ENCODE measurements at places on chromosomes 6 and 20. TPM values are rescaled to one million over a fixed set of nuclear protein-coding genes. Genes with fewer than 3 reads are reported as not detected.
A peak's percentile ranks its signal among the peaks of the same experiment; 100 is the strongest.

DNA sequence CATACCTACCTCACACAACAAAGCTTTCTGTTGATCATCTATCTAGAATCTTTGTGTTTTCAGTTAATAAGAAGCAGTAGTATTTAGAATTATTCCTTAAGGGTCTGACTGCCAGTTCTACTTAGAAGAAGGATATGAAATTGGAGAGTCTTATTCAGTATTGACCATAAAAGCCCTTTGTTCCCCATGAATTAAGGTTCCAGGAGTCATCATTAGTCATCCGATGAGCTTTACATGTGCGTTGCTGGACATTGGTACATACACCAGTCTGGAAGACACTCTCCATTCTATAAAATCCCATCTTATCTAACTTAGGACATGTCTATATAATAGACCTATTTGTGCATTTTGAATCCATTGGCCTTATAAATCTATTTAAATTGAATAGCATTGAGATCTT, 34.4 kb upstream of the RNF217 start:
- DNase-seq: peak; percentile 36

DNA sequence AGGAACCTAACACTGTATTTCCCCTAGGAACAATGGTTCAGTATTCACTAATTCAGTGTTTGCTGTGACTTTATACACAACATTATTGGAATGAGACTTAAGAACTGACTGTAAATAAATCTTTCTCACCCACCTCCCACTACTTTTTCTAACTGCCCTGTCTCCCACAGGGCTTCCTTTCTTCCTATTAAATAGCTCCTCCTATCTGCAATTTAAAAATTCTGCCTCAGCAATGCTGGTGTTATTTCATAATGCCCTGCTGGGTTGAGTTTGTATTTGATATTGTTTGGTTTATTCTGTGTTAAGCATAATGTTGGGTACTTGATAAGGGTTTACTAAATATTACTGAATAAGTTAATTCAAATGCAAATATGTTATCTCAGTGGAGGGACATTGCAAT, 573.1 kb upstream of the RNF217 start:
- no peak for DNase-seq

GRCh38 chr6:129853996-129854711, 7.0 kb downstream of the TMEM244 start:
- peak; percentile 89 for DNase-seq

- no peak for DNase-seq
These were observed 121.3 kb upstream of the NHSL1 start for GRCh38 chr6:138620630-138621029.

GRCh38 chr20:210809-211502, 16.1 kb upstream of the DEFB129 start:
- no peak for DNase-seq

DNA sequence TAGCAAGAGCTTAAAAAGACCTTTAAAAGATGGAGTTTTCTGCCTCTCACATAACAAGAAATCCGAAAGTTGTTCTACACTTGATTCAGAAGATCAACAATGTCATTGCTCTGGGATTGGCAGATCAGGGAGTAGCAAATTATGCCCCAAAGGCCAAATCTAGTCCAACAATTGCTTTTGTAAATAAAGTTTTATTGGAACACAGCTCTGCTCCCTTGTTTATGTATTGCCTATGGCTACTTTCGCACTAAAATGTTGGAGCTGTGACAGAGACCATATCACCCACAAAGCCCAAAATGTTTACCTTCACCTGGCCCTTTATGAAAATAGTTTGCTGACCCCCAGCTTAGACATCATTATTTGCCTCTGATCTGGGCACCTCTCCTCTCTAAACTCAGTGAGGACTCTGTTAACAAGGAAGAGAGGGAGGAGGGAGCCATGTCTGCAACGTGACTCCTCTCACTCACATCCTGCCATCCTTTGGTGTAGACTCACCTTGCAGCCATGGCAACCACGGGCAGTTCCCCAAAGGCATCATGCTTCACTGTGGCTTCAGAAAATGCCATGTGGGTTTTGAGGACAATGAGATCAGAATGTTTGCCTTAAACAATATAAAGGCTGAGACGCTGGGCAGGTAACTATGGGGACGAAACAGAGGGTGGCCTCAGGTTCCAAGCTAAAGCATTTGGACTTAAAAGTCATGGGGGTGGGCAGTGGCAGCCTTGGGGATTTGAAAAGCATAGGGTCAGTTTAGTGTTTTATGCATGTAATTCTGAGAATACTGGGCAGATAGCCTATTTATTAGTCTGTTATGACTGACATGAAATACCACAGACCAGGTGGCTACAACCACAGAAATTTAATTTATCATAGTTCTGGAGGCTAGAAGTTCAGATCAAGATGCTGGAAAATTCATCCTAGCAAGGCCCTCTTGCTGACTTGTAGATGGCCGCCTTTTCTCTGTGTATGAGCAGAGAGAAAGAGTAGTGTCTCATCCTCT, 149.7 kb upstream of the TNFAIP3 start:
- no peak for DNase-seq

- no peak for DNase-seq
These were observed 1.9 kb upstream of the ULBP1 start for GRCh38 chr6:149961728-149962425.

DNA sequence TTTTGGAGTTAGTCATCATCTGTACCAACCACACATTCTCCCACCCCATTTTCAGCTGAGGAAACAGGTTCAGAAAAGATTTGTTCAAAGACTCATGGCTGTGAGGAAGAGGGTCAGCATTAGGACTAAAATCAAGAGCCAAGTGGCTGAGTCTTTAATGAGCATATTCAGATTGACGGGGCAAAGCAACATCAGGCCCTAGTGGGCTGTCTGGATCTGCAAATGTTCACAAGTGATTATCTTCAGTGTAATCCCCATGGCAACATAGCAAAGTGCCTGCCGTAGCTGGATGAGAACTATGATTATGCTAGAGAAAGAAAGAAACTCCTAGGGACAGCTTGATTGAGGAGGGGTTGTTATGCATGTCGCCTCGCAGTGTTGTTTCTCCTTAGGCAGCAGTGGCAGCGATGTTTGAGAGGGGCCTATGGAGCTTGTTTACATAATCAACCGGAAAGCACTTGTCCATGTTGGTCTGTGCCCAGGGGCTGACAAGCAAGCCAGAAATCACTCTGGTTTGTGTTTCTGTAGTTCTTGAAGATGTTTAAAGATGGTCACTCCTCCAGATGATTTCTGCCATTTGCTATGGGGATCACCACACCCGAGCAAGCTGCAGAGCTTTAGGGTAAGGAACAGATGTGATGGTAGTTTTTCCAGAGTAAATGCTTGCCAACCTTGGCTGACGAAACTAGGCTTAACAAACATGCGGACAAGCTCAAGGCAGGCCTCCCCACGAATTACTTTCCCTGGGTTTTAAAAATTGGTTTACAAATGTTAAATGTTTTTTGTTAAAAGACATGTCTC, 124.3 kb upstream of the MLIP start:
- no peak for DNase-seq

DNA sequence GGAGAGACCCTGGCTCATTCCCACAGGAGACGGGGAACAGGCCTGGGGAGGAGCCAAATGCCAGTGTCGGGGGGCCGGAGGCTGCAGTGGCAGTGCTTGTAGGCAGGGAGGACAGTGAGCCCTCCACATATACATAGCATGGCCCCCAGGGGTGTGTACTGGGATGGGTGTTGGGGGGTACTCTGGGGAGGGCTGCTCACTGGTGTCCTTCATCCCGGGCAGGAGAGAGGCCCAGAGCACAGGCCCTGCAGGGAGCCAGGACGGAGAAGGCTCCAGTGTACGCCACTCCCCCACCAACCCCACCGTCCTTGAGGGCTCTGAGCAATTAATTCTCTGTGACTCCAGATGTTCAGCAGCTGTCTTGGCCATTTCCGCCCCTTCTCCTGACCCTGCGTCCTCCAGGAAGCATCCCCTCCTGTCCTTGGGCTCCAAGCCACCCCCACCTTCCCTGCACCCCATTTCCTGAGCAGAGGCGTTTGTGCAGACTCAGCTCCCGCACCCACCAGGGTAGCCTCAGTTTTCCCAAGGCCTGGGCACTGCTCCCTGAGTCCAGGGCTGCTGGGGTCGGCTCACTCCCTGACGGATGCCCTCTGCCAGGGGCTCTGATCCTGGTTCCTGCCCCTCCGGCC, 3.4 kb upstream of the ABHD16B start:
- no peak for DNase-seq

DNA sequence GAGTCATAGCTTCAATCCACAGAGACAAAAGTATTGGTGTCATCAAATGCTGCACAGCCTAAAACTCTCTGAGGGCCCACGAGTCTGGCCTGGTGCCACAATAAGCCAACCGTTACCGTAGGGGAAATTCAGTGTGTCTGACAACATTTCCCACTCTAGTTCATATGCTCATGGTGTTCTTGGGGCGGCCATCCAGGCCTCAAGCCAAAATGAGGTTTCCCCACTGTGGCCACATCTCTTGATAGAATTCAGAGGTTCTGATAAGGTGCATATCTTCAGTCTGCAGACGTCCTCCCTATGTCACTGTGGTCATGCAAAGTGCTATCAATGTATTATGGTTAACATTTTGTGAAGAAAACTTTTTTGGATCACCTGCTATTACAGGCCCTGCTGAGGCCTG, 627.7 kb downstream of the QKI start:
- DNase-seq: no peak

DNA sequence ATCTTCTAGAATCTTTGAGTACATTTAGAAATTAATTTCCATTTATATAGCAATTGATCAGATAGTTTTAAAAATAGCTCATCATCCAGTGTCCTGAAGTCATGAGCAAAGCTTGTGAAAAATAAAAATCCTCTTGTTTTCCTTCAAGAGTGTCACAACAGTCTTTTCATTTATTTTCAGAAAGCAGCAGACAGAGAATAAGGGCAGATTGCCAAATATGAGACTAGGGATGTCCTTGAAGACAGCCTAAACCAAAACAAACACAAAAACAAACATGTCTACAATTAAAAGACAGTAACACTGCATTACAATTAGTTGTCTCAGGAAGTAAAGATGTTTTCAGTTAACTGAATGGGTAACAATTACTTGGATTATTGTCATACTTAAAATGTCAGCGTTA, 682.8 kb downstream of the TFAP2A start:
- no peak for DNase-seq

GRCh38 chr6:148494226-148494625, 151.6 kb downstream of the SASH1 start:
- no peak for DNase-seq

DNA sequence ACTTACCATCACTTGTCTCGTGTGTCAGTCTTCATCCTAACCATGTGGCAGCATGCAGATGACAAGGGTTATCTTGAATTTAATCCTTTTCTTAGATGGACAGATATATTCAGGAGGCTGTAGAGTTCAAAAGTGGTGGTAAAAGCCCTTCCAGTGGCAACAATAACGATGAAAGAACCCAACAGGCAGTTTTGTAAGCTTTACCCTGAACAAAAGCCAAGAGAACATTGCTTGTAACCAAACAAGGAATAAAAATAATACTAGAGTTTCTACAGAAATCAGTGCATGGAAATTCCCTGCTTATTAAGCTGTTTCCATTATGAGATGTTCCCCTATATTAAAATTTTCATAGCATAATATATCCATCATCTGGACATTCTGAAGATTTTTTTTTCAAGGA, 69.7 kb downstream of the PDE7B start:
- no peak for DNase-seq

DNA sequence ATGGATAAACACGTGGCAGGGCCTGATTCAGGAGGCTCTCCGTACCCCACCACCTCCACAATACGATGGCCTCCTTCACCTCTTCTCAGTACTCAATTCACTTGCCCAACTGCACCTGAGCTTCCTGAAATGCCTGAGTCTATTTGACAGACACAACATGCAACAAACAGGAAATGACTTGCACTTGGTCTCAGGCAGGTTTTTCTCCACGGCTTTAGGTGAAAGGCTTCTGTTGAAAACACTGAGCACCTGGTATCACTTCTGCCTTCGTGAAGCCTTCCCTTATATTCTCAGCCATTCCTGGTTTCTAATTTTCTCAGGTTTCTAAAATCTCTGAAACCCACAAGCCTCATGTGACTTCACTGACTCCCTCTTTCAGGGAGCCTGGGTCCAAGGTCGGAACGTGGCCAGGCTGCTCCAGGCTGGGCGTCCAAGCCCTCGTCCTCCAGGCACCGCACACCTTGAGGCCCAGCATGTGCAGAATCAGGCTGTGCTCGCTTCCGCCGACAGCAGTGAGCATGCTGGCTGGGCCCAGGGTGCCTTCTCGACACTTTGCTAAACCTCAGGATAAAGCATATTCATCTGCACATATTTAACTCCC, 34.7 kb downstream of the TAF4 start:
- DNase-seq: no peak

GRCh38 chr6:46390153-46390876, 100.9 kb downstream of the RCAN2 start:
- DNase-seq: no peak

DNA sequence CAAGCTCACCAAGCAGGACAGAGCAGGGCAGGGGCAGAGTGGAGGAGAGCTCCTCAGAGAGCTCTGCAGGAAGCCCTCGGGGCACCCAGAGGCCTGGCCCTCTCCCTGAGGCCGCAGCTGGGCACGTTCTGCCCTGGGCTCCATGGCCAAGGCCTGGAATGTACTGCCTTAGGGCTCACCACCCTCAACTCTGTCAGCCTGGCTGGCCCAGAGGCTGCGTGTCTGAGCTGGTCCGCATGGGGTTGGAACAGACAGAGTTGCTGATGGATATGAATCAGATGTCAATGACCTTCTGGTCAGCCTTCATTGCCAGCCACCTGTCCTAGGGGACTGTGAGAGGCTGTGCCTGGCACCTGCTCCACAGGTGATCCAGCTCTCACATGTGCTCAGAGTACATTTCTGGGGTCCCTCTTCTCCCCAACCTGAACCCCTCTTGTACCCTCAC, 33.2 kb upstream of the PCMTD2 start:
- DNase-seq: peak; percentile 16

DNA sequence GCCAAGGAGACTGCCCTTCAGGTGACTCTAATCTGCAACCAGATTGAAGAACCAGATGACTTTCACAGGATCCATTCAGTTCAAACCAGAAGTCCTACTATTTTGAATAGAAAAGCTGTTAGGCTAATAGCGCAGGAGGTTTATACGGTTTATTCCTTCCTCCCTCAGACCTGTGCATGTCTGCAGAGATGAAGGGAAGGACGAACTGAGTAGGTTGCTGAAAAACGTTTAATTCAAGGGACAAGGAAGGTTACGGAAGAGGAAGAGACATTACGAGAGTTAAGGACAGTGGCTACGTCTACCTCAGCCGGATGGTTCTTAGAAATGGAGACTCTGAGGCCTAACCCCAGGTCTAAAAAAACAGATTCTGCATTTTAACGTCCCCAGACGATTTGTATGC, 978 bp downstream of the AURKA start:
- DNase-seq: peak; percentile 7

BPIFA1 gene
- total RNA-seq: not detected

HLA-DMB gene
- not detected for total RNA-seq

FAM217A gene
- not detected for total RNA-seq

MPC1 gene
- 44.2 TPM for total RNA-seq

RIN2 gene
- total RNA-seq: 22.4 TPM

C20orf141 gene
- not detected for total RNA-seq

TFAP2C gene
- total RNA-seq: 1.9 TPM

SS18L1 gene
- 11.6 TPM for total RNA-seq
